CD4-positive, alpha-beta T cell treated with Interleukin-15 for 4 hours (primary cell): ENCODE measurements at places on chromosomes 16 and 17.
A peak's percentile ranks its signal among the peaks of the same experiment; 100 is the strongest.

GRCh38 chr16:694187-694862, 4.1 kb upstream of the WDR24 start:
- DNase-seq = no peak

GRCh38 chr16:84228256-84228838, 11.5 kb downstream of the KCNG4 start:
- no peak for DNase-seq

GRCh38 chr17:42898147-42898811, 2.3 kb upstream of the G6PC1 start:
- no peak for DNase-seq

DNA sequence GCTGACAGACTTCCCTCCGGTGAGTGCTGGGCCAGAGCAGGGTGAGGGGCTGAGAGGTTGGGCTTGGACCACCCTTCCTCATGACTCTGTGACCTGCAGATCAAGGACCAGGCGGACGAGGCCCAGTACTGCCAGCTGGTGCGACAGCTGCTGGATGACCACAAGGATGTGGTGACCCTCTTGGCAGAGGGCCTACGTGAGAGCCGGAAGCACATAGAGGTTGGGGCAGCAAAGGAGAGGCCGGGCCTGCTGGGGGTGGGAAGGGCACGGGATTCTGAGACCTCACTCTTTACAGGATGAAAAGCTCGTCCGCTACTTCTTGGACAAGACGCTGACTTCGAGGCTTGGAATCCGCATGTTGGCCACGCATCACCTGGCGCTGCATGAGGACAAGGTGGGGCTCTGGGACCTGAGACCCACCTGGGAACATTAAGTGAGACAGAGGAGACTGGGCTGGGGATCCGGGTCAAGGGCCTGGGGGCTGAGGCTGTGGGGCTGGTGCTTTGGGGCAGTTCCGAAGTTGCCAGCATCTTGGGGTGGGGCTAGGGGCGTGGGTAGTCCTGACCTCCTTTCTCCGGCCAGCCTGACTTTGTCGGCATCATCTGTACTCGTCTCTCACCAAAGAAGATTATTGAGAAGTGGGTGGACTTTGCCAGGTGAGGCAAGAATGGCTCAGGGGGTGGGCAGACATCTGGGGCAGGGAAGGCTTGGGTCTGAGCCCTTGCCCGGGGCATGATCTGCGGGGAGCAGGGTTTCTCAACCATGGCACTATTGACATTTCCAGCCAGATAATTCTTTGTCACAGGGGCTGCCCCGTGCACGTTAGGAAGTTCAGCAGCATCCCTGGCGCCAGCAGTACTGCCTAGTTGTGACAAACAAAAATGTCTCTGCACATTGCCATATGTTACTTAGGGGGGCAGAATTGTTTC, 2.2 kb downstream of the BCKDK start:
- DNase-seq = no peak

- no peak for DNase-seq
These were observed 32.7 kb downstream of the IFT140 start for GRCh38 chr16:1579214-1579613.

DNA sequence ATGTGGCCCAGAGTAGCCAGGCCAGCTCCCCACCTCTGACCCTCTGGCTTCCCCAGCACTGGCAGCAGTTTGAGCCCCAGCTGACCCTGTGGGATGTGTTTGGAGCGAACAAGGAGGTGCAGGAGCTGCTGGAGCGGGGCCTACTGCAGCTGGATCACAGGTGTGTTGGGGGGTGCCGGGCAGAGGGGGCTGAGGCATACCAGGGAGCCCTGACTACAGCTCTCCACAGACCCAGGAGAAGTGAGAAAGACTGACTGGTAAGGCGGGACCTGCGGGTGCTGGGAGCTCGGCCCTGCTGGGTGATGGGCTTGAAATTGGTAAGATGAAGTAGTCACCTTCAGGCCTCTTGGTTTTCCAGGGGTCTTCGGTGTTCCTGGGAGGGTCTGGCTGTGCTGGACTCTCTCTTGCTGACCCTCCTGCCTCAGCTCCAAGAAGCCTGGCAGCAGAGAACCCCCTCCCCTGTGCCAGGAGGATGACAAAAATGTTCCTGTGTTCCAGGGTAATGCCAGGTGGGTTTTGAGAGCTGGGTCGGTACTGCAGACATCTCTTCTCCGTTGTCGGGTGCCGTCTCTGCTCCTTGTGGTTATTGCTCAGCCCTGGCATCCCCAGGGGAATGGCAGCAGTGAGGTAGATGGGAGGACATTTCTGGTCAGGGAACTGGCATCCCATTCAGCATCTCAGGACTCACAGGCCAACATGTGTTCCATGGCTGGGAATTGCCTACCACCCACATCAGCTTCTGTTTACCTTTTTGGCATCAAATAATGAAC, 5.9 kb downstream of the RSAD1 start:
- no peak for DNase-seq

DNA sequence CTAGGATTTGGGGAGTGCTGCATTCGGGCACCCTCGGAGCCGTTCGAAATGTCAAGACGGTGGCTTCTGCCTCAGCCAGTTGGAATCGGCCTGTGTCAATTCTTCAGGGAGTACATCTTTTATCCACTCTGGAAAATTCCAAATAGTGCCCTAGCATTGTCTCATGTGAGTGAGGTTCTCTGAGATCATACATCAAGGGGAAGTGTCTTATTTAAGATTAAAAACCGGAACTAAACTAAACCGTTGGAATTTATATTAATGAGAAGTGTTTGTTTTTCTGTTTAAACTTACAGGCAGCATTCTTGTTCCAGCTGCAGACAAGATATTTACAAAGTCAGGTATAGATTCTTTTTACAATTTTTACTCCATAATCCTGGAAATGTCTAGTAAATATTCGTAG, 56.8 kb downstream of the SLC47A1 start:
- DNase-seq = no peak

GRCh38 chr16:22198547-22199293, 7.4 kb upstream of the EEF2K start:
- no peak for DNase-seq

GRCh38 chr17:3596804-3597464, 12.3 kb downstream of the TRPV1 start:
- DNase-seq = no peak

GRCh38 chr16:4051591-4051990, 64.7 kb downstream of the ADCY9 start:
- DNase-seq = no peak

DNA sequence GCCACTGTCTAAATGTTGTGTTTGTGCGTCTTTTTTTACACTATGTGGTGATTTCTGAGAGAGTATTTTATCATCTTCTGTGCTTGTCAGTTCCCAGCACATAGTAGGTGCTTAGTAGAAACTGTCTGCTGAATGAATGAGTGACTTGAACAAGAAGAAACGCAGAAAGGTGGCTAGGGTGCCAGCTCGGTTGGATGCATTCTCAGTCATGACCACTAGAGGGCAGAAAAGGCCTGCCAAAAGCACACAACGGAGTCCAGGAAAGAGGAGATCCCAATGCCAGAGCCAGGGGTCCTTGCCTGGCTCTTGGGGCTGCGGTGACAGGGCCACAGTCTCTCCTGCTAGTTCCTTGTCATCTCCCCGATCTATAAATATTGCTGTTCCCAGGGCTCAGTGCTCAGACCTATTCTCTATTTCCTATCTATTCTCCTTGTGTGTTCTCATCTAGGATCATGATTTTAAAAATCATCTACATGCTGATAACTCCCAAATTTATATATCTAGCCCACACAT, 57.3 kb upstream of the CCL1 start:
- peak; percentile 60 for DNase-seq

GRCh38 chr17:71572343-71572742, 548.5 kb upstream of the SOX9 start:
- DNase-seq = no peak

DNA sequence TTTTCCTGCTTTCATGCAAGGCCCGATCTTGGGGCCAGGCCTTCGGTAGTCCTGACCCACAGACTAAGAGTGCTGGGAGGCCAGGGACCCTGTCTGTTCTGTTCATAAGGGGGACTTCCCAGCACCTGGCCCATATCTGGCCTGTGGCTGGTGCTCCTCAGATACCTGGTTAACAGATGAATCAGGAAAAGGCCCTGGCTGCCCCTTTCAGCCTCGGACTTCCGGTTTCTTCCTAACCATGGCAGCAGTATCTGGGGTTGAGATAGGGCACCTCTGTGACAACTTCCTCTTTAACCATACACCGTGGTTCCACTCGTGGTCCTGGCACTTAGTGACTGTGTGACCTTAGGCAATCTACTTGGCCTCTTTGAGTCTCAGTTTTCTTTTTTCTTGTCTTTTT, 18.4 kb downstream of the PLCG2 start:
- no peak for DNase-seq

GRCh38 chr17:33369149-33369548, 76.1 kb upstream of the ASIC2 start:
- DNase-seq = no peak

DNA sequence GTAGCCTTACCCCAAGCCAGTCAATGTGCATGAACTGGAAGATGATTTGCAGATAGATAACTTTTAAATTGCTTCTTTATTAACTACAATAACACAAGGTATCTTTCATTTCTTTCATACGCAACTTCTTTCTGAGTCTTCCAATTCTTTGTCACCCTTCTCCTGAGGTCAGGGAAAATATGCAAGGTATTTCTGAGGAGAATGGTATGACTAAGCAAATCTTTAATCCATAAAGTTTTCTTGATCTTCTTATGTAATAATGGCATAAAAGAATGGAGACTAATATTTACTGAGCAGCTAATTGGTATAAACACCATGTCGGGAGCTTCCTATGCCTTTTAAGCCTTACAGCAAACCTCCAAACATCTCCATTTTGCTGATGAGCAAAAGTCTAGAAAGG, 438.9 kb downstream of the KCNJ2 start:
- DNase-seq = no peak

GRCh38 chr17:76267051-76267576, 2.0 kb downstream of the UBALD2 start:
- no peak for DNase-seq

DNA sequence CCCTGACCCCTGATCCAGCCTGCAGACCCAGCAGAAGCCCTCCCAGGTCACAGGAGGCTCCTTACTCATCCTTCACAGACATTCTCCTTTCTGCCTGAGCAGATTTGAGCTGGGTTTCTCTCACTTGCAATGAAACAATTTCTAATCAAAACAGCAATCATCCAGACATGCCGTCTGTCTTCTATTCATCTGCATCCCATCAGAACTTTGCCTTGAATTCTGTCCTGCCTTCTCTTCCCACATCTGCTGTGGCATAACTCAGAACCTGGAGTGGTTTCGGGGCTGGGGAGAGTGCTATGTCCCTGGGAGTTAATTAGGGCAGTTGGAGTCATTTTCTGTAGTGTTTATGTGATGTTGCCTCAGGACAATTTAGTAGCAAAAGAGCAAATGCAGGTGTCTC, 278.6 kb downstream of the CBLN1 start:
- no peak for DNase-seq

DNA sequence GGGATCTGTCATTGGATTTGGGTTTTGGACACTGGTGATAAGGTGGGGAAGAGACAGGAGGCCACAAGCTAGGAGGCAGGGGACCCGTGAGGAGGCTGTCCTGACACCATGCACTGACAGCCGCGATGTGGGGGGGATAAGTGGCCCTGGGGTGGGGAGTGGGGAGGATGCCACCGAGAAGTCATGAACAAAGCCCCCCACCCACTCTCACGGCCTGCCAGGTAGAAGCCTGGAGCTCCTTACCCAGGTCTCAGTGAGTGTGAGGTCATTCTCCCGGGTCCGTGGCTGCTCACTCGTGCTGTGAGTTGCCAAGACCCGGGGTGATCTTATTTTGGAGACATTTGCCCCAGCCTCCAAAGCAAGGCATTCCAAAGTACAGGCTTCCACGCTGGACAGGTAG, 165.9 kb upstream of the TNRC6C start:
- no peak for DNase-seq

- DNase-seq = no peak
These were observed 1.2 kb downstream of the GID4 start for GRCh38 chr17:18040261-18040858.

DNA sequence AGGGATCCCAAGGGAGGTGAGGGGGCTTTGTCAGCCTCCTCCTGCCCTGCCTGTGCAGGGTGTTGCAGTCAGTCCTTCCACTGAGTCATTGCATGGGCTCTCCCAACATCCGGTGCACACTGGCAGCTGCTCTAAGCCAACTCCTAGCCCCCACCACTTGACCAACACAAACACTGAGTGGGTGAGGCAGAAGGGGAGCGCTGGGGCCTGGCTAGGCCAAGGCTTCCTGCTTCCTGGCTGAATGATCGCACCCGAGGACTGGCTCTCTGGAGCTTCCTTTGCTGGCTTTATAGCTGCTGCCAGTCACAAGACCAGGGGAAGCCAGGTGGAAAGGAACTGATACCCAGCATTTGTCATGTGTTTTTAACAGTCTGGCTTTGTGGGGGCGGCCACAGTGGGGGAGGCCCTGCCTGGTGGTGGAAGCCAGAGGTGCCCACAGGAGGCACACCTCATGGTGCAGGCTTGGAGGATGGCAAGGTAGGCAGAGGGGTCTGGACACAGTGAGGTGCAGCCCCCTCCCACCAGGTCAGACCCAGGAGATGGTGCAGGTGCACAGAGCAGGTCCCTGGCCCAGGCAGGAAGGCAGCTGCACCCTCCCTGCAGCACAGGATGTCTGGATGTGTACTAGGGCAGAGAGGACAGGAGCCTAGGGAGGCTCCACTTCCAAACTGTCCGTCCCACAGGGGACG, 6.8 kb downstream of the MPG start:
- no peak for DNase-seq

DNA sequence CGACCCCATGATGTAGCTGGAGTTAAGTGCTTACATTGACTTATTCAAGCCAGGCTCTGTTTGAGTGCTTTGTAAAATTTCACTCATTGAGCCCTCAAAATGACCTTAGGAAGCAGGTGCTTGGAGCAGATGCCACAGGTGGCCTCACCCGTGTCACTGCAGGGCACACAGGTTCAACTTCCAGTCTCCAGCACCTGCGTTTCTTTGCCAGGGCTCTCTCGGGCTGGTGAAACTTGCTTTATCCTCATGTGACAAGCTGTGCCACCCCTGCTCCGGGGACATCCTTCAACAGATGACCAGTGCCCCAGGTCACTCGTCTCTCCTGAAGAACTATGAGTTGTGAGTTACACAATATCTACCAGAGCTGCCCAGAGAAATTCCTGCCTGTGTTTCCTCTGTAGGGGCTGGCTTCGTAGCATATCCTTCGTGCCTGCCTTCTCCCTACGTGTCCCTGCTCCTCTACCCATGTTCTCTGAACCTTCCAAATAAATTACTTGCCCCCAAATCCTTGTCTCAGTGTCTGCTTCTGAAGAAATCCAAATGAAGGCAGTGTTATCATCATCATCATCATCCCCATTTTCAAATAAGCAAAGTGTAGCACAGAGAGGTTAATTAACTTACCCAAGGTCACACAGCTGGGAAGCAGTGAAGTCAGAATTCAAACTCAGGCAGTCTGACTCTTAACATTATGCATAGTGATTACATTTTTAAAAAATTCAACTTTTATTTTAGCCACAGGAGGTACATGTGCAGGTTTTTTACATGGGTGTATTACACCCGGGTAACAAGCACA, 352.5 kb downstream of the NPIPA8 start:
- DNase-seq = no peak
